Uterus (tissue), 4 donors: ENCODE measurements at places on chromosomes 5 and 9.

GRCh38 chr5:15885156-15885555, 294.4 kb downstream of the MARCHF11 start:
- DNase-seq = no peak

DNA sequence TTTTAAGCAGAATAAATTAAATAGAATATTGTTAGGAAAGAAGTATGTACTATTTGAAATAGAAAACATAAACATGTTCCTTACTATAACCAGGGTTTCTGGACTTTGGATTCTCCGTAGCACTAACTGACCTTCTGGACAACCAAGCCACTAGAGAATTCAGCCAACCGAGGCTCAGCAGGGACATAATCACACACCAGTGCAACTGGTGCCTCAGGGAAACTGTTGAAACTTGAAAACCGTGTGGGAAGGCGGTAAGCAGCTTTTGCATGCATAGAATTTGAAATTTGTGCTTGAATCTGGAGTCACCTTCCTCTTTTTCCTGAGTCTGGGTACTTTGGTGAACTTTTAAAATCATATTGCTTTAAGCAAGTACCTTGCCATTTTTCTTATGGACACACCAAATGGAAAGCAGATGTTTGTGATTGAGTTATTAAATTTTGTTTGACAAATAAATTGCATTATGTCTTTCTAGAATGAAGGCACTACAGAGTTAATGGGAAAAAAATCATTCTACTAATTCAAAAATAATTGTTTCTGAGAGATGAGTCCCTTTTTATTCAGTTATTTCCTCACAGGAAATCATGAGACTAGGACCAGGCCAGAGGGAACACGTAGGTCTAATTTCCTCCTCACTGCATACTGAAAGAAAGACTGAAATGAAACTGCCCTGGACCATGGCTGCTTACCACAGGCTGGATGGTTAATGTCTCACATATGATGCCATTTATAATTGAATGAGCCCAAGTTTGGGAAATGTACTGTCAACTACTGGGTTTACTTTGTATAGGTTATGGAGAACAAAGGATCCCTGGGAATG, 20.6 kb upstream of the SCAMP1 start:
- no peak for DNase-seq

GRCh38 chr5:123830575-123830974, 318.6 kb downstream of the CSNK1G3 start:
- DNase-seq = no peak

- DNase-seq = no peak
Observed at GRCh38 chr9:34400275-34400674, 23.6 kb upstream of the MYORG start.

- DNase-seq = no peak
Observed at GRCh38 chr5:95621839-95622629, 2.1 kb downstream of the GPR150 start.

GRCh38 chr5:103981592-103981991, 419.0 kb upstream of the NUDT12 start:
- DNase-seq = no peak

- no peak for DNase-seq
Observed at GRCh38 chr5:135593141-135593540, 14.3 kb upstream of the CXCL14 start.

DNA sequence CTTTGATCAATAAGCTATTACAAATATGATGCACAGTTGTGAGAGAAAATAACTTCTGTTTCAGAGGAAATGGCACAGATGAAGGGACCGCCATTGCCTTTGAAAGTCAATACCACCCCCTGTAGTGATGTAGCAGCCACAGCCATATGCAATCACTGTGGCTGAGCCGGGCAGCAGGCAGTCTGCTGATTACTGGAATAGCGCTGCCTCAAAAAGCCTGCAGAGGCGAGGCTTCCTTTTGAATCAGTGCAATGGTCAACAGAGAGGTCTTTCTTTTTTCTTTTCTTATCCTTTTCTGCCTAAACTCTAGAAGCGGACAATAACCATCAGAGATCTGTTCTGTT, 265.1 kb upstream of the TAS2R1 start:
- no peak for DNase-seq

- no peak for DNase-seq
Observed at GRCh38 chr9:92295827-92296258, 2.3 kb upstream of the IARS1 start.

- DNase-seq = no peak
Observed at GRCh38 chr9:68640421-68641089, 64.5 kb upstream of the PIP5K1B start.

- DNase-seq = no peak
Observed at GRCh38 chr9:90141723-90142122, 500.9 kb downstream of the DIRAS2 start.

DNA sequence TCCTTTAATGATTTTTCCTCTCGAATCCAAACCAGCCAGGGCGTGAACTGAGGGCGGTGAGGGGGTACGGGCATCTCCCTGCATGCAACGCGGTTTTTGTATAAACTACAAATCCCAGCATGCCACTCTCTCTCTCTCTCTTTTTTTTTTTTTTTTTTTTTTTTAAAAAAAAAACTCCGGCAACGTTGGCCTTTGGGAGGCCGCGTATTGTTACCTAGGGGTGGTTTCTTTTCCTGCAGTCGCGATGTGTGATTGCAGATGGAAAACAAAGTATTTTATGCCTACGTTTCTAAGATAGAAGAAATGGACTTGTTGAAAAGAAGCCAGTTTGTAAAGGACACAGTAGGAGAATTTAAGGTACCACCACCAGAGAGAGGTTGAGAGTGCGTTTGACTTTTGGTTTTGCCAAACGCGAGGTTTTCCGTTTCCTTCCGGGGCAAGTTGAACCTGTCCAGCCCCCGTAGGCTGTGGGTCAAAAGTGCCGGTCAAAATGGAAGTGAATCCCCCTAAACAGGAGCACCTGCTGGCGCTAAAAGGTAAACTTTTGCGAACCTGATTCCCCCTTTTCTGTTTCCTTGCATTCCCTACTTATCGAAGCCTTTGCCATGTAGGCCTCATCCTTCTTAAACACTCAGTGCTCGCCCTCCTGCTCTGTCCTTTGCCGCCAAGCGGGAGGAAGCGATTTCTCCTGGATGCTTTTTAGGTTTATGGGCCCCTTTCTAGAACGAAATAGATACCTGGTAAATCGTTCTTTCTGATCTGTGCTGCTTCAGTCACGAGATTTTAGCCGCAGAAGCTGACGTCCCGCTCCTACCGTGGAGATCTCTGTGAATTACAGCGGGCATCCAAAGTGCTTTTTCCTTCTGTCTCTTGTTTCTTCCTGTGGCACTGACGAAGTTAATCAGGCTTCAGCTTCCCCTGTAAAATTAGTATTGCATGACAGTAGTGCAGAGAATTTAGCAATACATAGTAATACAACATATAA, at the start of the genes SHLD3 and TRAPPC13:
TSS of gene SHLD3 (plus strand) at position 457 of the 985 bp plus-strand sequence. CDS start 4,561 bp downstream, outside the sequence.
TSS of gene TRAPPC13 (plus strand) at position 457 of the 985 bp plus-strand sequence. CDS start at position 491, 34 bp downstream.
- peak; percentile 83 for DNase-seq

GRCh38 chr9:9552665-9553064, 1060.1 kb downstream of the PTPRD start:
- DNase-seq = no peak

DNA sequence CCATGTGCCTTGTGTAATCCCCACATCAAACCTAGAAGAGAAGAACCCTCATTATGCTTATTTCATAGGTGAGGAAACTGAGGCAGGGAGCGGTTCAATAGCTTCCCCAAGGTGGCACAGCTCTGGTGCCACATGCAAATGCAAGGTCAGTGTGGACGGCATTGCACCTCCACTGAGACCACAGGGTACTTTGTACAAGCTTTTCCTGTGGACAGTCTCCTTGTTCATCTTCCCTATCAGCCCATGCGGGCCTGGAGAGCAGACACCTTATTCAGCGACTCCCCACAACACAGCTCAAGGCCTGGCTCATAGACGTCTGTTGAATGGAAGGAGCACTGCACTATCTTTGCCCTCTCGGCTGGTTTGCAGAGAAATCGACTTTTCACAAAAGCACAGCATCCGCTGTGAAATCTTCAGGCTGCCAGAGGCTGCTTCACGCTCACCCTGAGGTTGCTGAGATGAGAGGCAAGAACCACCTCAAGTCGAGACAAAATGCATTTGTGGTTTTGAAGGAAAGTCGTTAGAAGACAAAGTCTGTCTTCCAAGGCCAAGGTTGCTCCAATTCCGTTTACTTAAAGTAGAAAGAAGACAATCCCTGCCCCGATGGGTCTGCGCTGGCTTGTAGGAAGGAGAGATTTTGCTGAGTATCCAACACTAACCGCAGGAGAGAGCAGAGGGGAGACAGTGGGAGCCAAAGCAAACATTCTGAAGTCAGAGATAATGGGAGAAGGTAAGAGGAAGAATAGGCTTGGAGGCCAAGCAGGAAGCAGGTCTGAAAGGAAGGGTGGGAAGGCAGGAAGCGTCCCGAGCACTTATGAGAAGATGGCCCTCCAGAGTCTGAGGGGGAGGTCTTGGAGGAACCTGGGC, 34.2 kb upstream of the STRBP start:
- no peak for DNase-seq

DNA sequence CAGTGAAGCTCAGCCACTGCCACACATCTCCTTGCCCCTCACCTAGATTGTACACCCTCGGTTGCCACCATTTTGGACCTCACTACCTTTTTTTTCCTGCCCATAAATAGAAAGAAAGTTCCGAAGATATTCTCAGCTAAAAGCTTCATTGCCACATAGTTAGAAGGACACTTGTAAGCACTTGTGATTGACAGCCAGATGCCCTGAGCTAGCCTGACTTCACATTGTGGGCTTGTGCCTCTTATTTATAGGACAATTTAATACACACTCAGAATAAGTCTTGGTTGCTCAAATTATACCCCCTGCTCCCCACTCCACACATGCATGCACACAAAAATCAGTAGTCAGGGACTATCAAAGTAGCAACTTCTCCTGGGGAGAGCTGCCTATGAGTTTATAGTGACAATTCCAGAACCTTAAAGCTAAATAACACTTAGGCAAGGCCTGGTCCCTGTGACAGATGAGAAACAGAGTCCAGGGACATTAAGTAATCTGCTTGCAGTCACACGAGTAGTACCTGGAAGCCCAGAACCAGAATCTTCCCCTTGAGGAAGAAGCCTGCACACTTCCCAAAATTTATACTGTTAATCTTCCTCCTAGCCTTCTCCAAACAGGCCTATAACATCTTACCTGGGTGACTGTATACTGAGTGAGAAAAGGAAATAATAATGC, 184.8 kb downstream of the BRINP1 start:
- DNase-seq = no peak

DNA sequence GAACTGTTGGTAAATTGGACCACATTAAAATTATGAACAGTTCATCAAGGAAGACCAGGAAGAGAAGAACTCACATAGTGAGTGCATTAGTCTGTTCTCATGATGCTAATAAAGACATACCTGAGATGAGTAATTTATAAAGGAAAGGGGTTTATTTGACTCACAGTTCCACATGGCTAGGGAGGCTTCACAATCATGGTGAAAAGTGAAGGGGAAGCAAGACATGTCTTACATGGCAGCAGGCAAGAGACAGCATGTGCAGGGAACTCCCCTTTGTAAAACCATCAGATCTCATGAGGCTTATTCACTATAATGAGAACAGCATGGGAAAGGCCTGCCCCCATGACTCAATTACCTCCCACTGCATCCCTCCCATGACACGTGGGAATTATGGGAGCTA, 135.9 kb upstream of the MAN2A1 start:
- DNase-seq = no peak

DNA sequence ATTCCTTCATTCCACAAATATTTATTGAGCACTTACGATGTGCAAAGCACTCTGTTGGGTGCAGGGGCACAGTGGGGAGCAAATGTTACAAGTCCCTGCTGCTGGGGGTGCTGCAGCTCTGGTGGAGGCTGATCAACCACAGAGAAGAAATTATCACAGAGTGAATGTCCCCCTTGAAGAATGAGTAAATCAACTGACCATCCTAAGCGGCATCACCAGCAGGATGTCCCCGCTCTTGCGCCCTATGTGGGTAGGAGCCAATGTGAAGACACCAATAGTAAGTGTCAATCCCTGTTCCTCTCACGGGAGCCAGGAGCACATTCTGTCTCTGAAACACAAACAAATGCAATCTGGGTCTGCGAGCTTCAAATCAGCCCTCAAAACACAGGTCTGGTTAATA, 47.4 kb upstream of the TBC1D9B start:
- DNase-seq = no peak

GRCh38 chr9:114069476-114070187, 8.5 kb downstream of the AMBP start:
- peak; percentile 3 for DNase-seq

- DNase-seq = peak; percentile 44
Observed at GRCh38 chr9:104927216-104927911, 591 bp downstream of the ABCA1 start.

GRCh38 chr5:65209341-65209740, 272.4 kb downstream of the ADAMTS6 start:
- DNase-seq = no peak

DNA sequence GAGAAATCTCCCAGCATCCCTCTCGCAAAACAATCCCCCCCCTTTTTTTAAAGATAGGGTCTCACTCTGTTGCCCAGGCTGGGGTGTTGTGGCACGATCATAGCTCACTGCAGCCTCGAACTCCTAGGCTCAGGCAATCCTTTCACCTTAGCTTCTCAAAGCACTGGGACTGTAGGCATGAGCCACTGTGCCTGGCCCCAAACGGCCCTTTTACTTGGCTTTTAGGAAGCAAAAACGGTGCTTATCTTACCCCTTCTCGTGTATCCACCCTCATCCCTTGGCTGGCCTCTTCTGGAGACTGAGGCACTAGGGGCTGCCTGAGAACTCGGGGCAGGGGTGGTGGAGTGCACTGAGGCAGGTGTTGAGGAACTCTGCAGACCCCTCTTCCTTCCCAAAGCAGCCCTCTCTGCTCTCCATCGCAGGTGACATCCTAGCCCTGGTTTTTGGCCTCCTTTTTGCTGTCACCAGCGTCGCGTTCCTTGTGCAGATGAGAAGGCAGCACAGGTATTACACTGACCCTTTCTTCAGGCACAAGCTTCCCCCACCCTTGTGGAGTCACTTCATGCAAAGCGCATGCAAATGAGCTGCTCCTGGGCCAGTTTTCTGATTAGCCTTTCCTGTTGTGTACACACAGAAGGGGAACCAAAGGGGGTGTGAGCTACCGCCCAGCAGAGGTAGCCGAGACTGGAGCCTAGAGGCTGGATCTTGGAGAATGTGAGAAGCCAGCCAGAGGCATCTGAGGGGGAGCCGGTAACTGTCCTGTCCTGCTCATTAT, 6.8 kb downstream of the CA9 start:
- no peak for DNase-seq

- DNase-seq = no peak
Observed at GRCh38 chr5:60036192-60036938, 142.8 kb upstream of the PDE4D start.

DNA sequence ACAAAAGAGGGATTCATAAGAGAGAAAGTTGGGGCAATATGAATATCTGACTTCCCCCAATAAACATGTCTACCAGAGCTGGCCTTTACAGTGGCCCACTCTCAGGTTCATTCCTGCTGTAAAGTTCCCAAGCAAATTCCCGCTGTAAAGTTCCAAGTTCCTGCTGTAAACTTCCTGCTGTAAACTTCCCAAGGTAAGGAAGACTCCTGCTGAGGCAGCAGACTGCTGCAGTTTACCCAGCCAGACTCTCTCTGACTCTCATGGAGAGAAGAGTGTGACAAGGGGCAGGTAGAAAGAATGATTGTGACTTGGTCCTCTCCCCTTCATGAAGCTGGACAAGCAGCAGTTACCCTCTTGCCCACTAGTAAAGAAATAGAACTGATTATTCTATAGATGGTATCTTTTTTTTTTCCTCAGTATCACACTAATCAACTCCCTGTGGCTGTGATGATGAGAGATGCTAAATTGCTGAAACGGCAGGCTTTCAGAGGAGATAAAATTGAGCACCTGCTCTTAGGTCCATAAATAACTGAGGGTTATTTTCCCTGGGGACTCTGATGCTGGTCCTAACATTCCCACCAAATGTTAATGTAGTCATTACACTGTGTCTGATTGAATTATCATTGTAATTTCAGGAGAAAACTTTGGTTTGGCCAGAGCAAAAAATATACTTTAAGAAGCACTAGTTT, 220.4 kb downstream of the PARP8 start:
- no peak for DNase-seq

- no peak for DNase-seq
Observed at GRCh38 chr9:121075251-121076036, 689 bp downstream of the CNTRL start.
